ENCODE measurements at places on chromosomes 6 and 20.

- DNase-seq = no peak
Measured at GRCh38 chr6:111027219-111027618, 45.4 kb downstream of the RPF2 start.

DNA sequence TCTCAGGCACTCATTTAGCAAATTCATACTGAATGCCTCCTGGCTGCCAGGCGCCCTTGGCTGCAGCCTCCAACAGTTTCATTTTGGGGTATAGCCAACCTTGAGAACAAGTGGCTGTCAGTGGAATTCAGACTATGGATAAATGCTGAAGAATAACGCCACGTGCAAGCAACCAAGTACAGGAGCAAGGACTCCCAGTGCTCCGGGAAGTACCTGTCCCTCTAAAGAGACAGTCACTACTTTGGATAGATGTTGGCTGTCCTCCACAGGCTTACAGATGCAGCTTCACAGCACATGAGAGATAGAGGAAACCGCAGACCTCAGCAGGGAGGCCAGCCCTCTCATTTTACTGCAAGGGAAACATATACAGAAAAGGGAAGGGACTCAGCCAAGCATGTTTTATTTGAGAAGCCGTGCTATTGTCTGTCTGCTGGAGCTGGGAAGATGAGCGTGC is 658.2 kb downstream of the PTPRT start:
- no peak for DNase-seq

- no peak for DNase-seq
Measured at GRCh38 chr6:158049055-158050028, 67.7 kb downstream of the SYNJ2 start.

GRCh38 chr6:3163248-3163594 is 5.9 kb upstream of the TUBB2A start:
- DNase-seq = no peak

DNA sequence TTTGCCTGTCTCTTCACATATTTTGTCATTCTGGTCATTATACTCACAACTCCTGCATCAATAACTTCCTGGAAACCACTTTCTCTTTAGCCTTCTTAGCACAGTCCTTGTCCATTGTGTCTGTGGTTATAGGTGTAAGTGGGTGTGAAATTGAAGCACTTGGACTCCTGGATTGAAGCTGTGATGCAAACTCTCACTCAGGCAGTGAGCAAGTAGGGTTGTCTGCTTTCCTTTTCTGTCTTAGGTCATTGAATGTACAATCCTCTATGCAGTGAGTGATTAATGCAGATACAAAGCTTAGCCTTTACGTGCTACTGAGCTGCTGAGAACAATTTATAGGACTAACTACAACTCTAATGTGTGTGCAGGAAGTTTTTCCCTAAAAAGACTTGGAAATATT is 54.8 kb downstream of the ADGRB3 start:
- no peak for DNase-seq

DNA sequence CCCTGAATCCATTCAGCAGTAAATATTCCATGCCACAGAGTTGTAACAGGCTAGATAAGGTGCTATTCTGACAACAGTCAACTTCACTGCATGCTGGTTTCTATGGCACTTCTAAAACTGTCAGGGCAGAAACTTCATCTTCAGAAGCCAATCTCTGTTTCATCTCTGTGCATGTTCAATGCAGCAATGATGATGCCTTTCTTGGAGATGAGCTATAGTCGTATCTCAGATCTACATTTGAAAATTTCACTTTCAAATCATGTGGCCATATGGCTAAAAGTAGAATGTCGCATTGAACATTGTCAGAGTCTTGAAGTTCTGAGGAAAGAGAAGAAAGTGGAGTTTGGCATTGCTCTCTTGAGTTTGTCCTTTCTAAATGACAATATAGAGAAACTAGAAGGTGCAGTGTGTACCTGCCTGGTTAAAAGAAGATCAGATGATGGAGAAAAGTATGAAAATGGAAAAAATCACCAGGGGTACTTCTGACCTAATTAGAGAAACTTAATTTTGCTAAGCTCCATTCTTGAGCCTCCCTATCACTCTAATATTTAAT is 49.0 kb upstream of the VSTM2L start:
- DNase-seq = no peak

- no peak for DNase-seq
Measured at GRCh38 chr6:143498428-143498827, 13.1 kb downstream of the FUCA2 start.

DNA sequence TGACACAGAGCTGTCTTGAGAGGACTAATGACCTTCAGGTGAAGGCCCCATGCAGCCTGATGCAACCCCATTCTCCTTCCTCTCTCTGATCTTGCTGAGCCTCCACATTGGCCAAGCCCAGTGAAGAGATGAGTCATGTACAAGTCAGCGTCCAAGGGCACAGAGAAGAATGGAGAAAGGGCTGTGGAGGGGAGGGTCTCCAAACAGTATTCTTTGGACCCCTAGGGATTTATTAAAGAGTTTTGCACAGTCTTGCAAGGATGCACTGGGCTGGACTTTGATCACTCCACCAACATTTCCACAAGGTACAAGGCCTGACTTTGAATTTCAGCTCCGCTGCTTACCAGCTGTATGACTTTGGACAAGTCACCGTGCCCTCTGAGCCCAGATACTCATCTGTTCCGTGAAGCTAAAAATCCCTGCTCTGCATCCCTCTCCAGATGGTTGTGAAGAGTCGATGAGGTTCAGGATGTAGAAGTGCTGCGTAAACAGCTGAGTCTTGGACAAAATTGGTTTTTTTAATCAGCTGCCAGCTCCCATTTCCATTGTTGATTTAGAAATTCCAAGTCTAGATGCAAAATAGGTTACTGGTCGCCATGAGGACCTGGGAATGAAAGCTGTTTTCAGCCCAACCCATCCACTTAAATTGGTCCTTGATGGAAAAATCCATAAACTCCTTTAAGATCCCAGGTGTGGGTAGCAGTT is 14.1 kb upstream of the KCNG1 start:
- DNase-seq = no peak

DNA sequence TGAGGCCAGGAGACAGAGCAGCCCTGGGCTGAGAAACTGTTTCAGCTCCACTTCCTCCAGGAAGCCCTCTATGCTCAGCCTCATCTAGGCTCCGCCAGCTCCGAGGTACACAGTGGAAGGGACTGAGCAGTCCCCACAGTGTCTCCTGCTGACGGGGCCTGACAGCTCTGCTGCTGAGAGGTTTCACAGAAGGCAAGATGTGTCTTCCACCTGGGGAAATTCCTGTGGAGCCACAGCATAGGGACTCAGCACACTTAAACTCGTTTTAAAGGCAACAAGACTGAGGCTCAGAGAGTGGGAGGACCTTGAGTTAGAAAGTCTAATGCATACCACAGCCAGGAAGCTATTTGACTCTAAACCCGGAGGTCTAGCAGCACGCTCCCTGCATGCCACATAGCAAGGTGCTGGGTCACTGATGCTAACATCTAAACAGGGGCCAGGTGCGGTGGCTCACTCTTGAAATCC is 6.8 kb downstream of the ADA start:
- DNase-seq = peak; percentile 22

Data from activated T-helper 1 cell treated with anti-CD3 and anti-CD28 coated beads, Interleukin-2, amount 50 U/mL, for 16 hours (primary cell).